IMR-90 (cell line): ENCODE measurements at places on chromosomes 2 and 18. TPM values are rescaled to one million over a fixed set of nuclear protein-coding genes. Genes with fewer than 3 reads are reported as not detected.

Gene SCN9A
- total RNA-seq: 135 and 179 TPM in 2 replicates

Gene GRB14
- total RNA-seq: not detected in 2 replicates

GRCh38 chr2:168461178-168461941 lies 5.3 kb downstream of the CERS6 start:
- DNase-seq: no peak

Gene SLC5A7
- not detected in 2 replicates for total RNA-seq

Gene CDH20
- not detected in 2 replicates for total RNA-seq

Gene LAMA1
- 10.9 and 11.4 TPM in 2 replicates for total RNA-seq

DNA sequence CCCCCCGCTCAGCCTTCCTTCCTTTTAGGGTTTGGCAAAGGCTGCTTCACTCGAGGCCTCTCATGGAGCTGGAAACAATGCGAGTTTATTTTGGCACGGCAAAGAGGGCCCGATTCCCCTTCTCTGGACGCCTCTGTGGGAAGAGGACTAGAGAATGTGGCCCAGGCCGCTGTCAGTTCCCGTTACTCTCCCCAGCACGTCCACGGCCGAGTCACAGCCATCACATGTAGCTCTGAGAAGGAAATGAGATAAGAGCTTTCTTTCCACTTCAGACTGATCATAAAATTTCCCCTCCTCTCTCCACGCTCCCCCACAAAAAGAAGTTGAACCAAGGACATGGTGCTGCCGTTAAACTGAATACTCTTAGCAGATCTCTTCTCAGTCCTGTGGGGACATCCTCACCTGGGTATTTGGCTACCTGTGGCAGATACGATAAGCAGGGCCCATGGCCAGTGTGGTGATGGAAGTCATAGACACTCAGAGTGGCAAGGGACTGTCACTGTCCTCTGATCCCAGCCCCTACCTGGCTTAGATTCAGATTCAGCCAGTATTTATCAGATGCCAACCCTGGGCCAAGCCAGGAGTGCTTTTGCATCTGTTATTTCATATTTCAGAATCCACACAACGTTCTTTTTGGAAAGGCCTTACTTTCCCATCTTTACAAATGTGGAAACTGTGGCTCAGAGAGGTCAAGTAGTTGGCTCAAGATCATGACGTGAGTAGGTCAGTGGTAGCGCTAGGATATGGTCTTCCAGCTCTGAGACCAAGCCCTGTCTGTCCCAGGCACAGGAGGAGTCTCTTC lies 101.2 kb downstream of the MCFD2 start:
- DNase-seq: peak; percentile 84
